ENCODE measurements at places on chromosomes 2 and 18.

GRCh38 chr2:115303-115702 is 69.0 kb upstream of the FAM110C start:
- H3K27me3 ChIP-seq: peaks cover 4% of the 10 kb centered on the region
- H3K27ac ChIP-seq: no peak overlapping the region
- H3K4me1 ChIP-seq: peaks cover 9% of the 10 kb centered on the region

- no peak for DNase-seq
- H3K36me3 ChIP-seq: no peaks in the 10 kb centered on the region
- no peak overlapping the region for H3K4me3 ChIP-seq
Observed at GRCh38 chr18:35511833-35512232, 14.1 kb upstream of the INO80C start.

- H3K27me3 ChIP-seq: no peaks in the 10 kb centered on the region
- H3K36me3 ChIP-seq: no peaks in the 10 kb centered on the region
- H3K4me1 ChIP-seq: no peaks in the 10 kb centered on the region
- no peak for DNase-seq
- no peak overlapping the region for H3K27ac ChIP-seq
Observed at GRCh38 chr2:237214030-237214675, 128.5 kb downstream of the COPS8 start.

DNA sequence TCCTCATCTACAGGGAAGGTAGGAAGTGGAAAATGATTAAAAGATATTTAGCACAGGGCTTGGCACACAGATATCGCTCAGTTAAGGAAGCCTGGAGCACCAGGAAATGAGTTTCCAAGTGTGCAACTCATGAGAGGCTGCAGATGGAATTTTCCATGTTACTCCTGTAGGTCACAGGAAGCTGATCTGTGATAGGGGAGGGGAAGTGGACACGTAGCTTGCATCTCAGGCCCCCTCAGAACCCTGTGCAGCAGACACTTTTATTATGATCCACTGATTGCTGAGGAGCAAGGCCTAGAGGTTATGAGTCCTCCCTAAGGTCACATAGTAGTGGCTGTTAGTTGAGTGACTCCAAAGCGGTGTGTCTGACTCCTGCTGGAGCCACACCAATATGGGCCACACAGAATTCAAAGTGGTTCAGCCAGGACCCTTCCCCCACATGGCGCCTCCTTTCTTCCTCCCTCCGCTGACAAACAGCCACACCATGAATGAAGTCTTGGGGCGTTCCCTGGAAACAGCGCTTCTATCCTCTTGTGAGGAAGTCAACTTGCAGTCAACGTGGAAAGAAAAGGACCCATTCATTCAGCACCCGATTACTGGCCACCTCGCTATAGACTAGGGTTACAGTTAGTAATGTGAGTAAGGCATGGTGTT is 21.5 kb downstream of the DYSF start:
- peaks cover 62% of the 10 kb centered on the region for H3K4me1 ChIP-seq
- peaks cover 12% of the 10 kb centered on the region for H3K27me3 ChIP-seq
- peak overlapping the region; percentile 72 for H3K4me3 ChIP-seq
- no peak for DNase-seq
- H3K36me3 ChIP-seq: peaks cover 64% of the 10 kb centered on the region

- H3K27me3 ChIP-seq: no peaks in the 10 kb centered on the region
- no peak overlapping the region for H3K4me3 ChIP-seq
- peaks cover 24% of the 10 kb centered on the region for H3K4me1 ChIP-seq
- H3K27ac ChIP-seq: no peak overlapping the region
- H3K36me3 ChIP-seq: no peaks in the 10 kb centered on the region
- no peak for DNase-seq
Observed at GRCh38 chr2:150479075-150479915, 8.2 kb downstream of the RND3 start.

DNA sequence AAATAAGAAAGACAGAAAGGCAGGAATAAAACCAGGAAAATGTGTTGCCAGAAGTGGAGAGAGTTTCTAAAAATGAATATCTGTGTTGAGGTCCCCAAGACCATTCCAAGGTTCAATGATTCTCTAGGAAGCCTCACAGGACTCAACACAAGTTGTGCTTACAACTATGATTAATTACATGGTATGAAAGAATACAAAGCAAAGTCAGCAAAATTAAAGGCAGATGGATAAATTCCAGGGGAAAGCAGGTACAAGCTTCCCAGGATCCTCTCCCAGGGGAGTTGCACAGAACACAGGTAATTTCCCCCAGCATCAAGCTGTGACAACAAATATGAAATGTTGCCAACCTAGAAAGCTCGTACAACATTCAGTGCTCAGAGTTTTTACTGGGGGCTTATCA is 154.4 kb upstream of the HNMT start:
- H3K36me3 ChIP-seq: no peaks in the 10 kb centered on the region
- no peak for DNase-seq
- no peaks in the 10 kb centered on the region for H3K27me3 ChIP-seq

GRCh38 chr2:69554568-69554967 is 89.0 kb downstream of the AAK1 start:
- no peak overlapping the region for H3K4me3 ChIP-seq
- no peak for DNase-seq
- H3K27me3 ChIP-seq: peaks cover 2% of the 10 kb centered on the region
- H3K36me3 ChIP-seq: peaks cover 29% of the 10 kb centered on the region

DNA sequence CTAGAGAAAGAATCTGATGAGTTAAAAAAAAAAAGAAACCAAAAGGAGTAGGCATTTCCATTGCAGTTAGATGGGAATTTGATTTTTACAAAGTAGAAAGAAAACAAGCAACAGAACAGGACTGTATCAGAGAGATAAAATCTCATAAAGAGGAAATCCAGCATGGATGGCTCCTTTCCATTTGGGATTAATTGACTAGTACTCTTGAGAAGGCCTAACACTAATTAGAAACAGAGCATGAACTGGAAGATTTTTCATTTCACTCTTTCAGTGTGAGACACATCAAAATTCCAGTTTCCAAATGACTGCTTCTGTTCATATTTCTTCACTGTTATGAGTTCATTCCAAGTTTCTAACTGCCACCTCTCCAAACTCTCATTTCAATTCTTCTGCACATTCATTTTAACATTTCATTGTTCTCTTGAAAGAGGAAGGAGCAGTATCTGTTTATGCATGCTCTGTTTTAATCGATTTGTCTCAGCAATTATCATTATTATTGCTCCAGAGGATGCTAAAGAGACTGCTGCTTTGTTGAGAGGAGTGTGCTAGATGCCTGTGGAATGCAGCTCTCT is 108.8 kb upstream of the PIEZO2 start:
- H3K4me1 ChIP-seq: peaks cover 5% of the 10 kb centered on the region
- no peak overlapping the region for H3K4me3 ChIP-seq
- no peaks in the 10 kb centered on the region for H3K36me3 ChIP-seq

GRCh38 chr18:12750076-12750714 is 47.4 kb downstream of the PSMG2 start:
- H3K4me3 ChIP-seq: no peak overlapping the region
- H3K27me3 ChIP-seq: peaks cover 2% of the 10 kb centered on the region
- H3K4me1 ChIP-seq: no peaks in the 10 kb centered on the region
- H3K27ac ChIP-seq: no peak overlapping the region
- H3K36me3 ChIP-seq: no peaks in the 10 kb centered on the region
- no peak for DNase-seq

GRCh38 chr18:30775629-30776028 is 266.9 kb downstream of the DSC3 start:
- no peak overlapping the region for H3K27ac ChIP-seq
- H3K36me3 ChIP-seq: peaks cover 3% of the 10 kb centered on the region
- H3K4me3 ChIP-seq: no peak overlapping the region
- H3K4me1 ChIP-seq: no peaks in the 10 kb centered on the region
- peaks cover 2% of the 10 kb centered on the region for H3K27me3 ChIP-seq

DNA sequence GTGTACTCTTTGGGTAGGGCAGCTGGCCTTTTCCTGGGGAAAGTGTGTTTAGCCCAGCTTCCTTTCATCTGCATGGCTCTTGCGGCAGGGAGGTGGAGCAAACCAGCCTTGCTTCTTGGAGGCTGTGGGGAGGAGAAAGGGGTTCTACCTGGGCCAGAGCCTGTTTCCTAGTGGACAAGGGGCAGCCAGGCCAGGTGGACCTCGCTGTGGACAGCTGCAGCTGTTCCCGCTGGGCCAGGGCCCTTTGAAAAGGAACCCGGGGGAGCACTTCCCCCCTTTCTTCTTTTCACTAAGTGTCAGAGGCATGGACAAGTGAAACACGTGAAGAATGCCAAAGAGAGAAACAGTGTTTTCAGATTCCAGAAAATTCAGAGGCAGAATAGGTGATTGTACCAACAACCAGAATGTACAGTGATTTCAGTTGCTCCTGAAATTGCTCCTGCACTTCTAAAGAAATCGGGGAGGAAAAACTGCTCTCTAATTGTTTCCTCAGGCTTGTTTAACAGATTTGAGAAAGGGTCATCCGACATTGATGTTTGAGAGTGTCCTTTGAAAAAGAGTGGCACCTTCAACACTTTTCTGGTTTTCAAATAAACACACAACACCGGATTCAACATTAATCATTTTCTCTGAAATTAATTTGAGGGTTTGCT is 3.9 kb downstream of the GLI2 start:
- no peak overlapping the region for H3K4me3 ChIP-seq
- H3K27ac ChIP-seq: no peak overlapping the region
- DNase-seq: no peak
- H3K36me3 ChIP-seq: no peaks in the 10 kb centered on the region
- peaks cover 12% of the 10 kb centered on the region for H3K27me3 ChIP-seq

GRCh38 chr2:36667931-36668330 is 28.6 kb upstream of the VIT start:
- peaks cover 13% of the 10 kb centered on the region for H3K4me1 ChIP-seq
- no peaks in the 10 kb centered on the region for H3K27me3 ChIP-seq
- no peak overlapping the region for H3K27ac ChIP-seq

- no peaks in the 10 kb centered on the region for H3K27me3 ChIP-seq
- H3K4me1 ChIP-seq: no peaks in the 10 kb centered on the region
- peaks cover 20% of the 10 kb centered on the region for H3K36me3 ChIP-seq
- DNase-seq: no peak
Observed at GRCh38 chr2:9517118-9517782, 38.4 kb downstream of the ADAM17 start.

DNA sequence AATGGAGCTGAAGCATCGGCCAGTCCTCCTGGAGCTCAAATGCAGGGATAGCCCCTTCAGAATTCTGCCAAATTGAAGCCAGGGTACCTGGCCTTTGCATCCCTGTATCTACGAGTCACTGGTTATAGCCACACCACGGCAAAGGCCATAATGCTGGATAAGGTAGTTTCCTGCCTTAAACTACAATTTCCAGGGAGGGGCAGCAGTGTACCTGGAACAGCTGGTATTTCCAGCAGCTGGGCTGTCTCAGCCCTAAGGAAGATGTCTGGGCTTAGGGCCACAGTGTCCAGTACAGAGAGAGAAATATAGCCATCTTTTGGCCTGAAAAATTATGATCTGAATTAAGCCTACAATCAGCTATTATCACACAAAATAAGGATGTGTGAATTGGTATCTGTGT is 180.3 kb downstream of the GCA start:
- H3K4me3 ChIP-seq: no peak overlapping the region
- peak; percentile 8 for DNase-seq
- H3K36me3 ChIP-seq: no peaks in the 10 kb centered on the region
- H3K27me3 ChIP-seq: no peaks in the 10 kb centered on the region

DNA sequence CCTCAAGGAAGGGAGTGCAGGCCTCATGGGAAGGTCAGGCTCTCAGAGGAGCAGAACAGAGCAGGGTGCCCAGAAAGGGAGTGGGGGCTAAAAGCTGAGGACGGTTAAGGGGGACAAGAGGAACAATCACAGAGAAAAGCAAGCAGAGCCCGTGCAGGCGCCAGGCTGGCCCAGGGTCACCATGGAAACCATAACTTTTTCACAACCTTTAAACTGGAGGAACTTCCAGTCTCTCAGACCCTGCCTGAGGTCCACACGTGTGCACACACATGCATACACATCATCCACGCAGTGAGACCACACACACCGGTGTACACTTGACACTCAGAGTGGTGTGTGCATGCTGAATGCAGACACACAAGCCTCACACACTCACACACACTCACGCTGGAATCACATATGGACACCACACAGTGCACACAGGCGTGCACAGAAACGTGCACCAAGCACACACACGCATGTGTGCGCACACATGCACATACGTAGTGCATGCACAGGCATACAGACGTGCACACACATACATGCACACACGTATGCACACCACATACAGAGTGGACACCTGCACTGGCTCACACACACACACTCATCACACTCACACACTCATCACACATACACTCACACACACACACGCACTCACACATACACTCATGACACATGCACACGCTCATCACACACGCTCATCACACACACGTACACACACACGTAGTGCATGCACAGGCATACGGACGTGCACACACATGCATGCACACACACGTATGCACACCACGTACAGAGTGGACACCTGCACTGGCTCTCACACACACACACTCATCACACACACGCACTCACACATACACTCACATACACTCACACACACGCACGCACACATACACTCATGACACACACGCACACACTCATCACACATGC is 37.2 kb upstream of the SNED1 start:
- DNase-seq: no peak
- H3K4me1 ChIP-seq: no peaks in the 10 kb centered on the region
- no peak overlapping the region for H3K4me3 ChIP-seq
- no peaks in the 10 kb centered on the region for H3K36me3 ChIP-seq

GRCh38 chr2:216426938-216427337 is 14.7 kb downstream of the SMARCAL1 start:
- DNase-seq: no peak
- H3K4me1 ChIP-seq: no peaks in the 10 kb centered on the region
- H3K27ac ChIP-seq: no peak overlapping the region
- peaks cover 74% of the 10 kb centered on the region for H3K36me3 ChIP-seq
- no peak overlapping the region for H3K4me3 ChIP-seq
- no peaks in the 10 kb centered on the region for H3K27me3 ChIP-seq

GRCh38 chr18:34358923-34359322 is 134.2 kb upstream of the NOL4 start:
- H3K4me1 ChIP-seq: no peaks in the 10 kb centered on the region
- no peaks in the 10 kb centered on the region for H3K27me3 ChIP-seq
- no peak for DNase-seq
- H3K4me3 ChIP-seq: no peak overlapping the region

GRCh38 chr2:188664416-188664815 is 309.8 kb upstream of the COL3A1 start:
- no peak for DNase-seq
- no peak overlapping the region for H3K4me3 ChIP-seq
- no peaks in the 10 kb centered on the region for H3K36me3 ChIP-seq

DNA sequence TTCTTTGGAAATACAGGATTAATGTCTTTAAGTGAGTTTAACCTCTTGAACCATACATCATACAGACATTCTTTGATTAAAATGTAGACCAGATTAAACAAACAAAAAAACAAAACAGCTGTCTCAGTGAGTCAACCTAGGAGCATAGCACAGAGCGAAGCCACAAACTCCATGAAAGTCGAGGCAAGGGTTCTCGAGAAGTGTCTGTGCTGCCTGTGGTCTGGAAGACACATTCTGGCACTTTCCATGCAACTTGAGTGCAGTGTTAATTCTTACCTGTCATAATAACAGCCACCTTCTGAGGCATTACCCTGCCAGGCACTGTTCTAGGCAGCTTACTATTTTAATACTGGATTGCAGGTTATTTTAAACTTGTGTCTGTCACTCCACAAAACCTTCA is 435.5 kb upstream of the MMADHC start:
- no peaks in the 10 kb centered on the region for H3K36me3 ChIP-seq
- H3K4me1 ChIP-seq: peaks cover 12% of the 10 kb centered on the region
- no peak for DNase-seq
- H3K4me3 ChIP-seq: no peak overlapping the region

GRCh38 chr2:61543062-61543461 is 4.9 kb upstream of the XPO1 start:
- no peaks in the 10 kb centered on the region for H3K36me3 ChIP-seq
- no peak for DNase-seq
- H3K27me3 ChIP-seq: peaks cover 12% of the 10 kb centered on the region
- H3K4me3 ChIP-seq: no peak overlapping the region
- no peak overlapping the region for H3K27ac ChIP-seq

Measured in endothelial cell (in vitro differentiated cells).